CD4-positive, alpha-beta T cell treated with Interferon alpha-2 for 1 hour (primary cell): ENCODE measurements at places on chromosomes 3 and 15.
A peak's percentile ranks its signal among the peaks of the same experiment; 100 is the strongest.

GRCh38 chr15:90873998-90874605, 5.7 kb downstream of the FURIN start:
- no peak for DNase-seq

DNA sequence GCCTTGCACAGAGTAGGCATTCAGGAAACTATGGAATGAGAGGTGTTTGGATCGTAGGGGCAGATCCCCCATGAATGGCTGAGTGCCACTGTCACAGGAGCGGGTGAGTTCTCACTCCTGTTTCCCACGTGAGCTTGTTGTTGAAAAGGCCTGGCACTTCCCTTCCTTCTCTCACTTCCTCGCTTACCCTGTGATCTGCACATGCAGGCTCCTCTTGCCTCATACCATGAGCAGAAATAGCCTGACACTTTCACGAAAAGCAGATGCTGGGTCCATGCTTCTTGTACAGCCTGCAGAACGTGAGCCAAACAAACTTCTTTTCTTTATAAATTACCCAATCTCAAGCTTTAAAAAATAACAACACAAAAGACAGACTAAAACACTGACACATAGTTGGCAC, 55.4 kb downstream of the AGBL1 start:
- DNase-seq, result no peak

GRCh38 chr3:2771193-2771592, 339.0 kb downstream of the IL5RA start:
- no peak for DNase-seq

- DNase-seq, result peak; percentile 48
Measured at GRCh38 chr15:29139540-29140459, 129.8 kb downstream of the NSMCE3 start.

DNA sequence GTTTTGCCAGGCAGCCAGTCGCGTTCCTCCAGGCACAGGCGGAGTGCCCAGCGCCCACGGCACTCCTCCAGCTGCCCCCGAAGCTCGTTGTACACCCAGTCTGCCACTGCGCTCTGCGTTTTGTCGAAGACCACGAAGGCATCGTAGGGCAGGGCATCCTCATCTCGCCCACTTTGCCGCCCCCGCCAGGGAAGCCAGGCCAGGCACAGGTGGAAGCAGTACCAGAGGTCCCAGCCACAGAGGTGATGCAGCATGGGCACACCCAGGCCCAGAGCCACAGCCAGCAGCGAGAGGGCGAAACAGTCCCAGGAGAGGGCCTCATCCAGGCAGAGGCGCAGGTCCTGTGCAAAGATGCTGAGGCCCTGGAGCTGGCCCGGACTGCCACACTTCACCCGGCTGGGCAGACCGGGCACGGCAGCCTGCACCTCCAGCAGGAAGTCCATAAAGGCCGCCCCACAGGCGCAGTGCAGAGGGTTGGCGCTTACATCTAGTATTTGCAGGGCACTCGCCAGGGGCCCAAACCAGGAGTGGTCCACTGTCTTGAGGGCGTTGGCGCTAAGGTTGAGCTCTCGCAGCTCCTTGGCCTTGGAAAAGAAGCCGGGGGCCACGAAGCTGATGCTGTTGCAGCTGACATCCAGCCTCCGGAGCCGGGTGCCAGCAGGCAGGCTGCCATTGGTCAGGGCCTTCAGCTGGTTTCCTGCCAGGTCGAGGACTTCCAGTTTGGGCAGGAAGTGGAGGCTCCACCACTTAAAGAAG, 3.7 kb downstream of the TLR9 start:
- DNase-seq, result peak; percentile 55

DNA sequence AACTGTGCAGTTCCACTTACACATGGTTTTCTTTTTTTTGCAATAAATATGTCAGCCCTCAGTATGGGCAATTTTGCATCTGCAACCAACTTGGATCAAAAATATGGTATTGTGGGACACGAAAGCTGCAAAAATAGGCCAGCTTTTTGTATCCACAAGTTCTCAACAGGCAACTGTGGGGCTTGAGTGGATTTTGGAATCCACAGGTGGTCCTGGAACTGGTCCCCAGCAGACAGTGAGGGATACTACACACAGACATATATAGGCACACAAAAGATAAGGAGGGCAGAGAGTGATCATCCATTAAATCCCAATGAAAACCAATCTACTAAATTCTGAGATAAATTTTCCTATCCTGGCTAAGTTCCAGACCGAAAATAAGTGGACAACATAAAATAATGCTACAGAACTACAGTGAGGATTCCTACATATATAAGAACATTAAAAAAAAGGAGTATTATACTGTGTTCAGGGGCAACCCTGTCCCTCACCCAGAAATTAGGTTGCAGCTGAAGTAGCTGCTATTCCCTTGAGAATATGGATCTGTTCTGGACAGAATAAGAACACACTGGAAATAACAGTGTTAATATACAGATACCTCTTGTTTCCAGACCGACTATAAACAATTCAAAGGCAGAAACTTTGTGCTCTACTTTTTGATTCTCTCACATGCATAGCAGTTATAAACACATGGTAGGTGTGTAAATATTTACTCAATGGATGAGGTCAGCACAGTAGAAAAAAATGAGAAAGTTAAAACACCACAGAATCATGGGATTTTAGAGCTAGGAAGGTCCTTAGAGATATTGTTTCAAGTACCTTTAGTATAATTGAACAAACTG, 25.4 kb downstream of the DENND4A start:
- no peak for DNase-seq

DNA sequence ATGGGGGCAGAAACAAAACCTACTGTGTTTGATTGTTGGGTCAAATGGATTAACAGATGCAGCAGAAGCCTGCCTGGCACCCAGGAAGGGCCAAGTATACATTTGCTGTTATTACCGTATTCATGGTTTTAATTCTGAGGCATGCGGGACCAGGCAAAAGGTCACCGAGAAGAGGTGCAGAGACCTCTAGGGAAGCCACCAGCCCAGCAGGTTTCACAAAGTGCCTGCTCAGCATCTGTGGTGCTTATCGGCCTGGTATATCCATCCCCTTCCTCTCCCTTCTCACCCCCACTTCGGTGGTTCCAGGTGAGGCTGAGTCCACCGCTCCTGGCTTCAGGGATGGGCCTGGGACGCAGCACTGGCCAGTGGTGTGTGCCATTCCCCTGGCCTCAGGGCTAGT, 13.1 kb downstream of the TPRA1 start:
- no peak for DNase-seq

DNA sequence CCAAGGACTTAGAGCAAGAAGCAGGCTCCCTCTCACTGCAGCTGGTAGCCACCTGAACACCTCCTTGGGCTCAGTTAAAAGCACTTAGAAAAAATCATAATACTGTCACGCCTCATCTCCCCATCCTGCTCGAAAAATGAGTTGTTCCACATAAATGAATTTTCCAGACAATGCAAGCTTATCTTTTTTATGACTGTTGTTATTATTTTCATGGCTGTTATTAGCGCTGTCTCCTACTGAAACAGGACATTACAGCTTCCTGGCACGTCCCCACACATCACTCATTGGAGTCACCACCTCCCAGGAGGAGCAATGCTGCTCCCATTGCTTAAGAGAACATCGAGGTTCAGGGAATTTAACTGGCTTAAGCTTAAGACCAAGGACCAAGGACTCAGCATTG, 26.5 kb downstream of the CCDC33 start:
- DNase-seq, result no peak

DNA sequence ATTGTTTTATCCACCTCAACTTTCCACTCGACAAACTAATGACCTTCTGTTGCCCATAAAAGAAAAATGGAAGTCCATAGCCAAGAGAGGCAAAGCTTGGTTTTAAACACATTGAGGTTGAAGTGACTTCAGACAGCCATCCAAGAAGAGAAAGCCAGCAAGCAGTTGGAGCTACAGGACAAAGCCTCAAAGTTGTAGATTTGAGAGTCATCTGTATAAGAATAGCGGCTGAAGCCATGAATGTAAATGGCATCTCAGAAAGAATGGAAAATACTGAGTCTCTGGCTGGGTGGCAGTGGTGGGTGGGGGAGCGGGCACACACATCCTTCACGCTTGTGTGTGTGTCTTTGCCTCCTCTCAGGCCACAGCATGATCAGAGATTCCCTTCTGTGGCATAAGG, 124.1 kb upstream of the CHRM5 start:
- no peak for DNase-seq

DNA sequence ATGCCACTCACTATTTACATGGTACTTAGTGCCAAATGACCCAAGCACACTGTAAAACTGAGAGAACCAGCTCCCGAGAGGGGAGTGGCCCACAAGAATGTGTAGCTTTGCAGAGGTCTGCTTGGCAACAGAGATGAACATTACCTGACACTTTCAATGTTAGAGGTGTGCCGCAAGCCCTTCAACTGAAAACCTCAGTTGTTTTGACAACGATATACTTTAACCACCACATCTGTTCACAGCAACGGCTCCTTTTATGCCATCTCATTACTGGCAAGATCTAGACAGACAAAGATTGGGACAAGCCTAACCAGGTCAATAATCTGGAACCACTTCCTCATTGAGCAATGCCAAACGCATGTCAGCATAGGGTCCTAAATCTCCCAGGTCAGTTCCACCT, 23.7 kb downstream of the NEK10 start:
- peak; percentile 34 for DNase-seq

DNA sequence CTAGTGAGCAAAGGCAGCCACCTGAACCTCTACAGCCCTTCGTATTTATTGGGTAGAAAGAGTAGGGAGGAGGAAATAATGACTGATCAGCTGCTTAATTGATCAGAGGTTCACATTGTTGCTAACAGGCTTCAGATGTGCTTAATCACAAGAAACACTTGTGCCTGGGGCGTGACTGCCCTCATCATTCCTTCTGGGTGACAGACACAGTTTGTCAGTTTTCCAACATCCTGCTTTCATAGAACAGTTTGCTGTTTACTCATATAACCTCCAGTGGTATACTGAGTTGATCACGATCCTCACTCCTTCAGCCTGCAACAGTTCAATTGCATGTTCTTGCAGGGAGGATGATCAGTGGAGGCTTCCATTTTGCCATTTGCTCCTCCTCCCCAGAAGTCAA, 13.6 kb upstream of the CASR start:
- DNase-seq, result no peak

GRCh38 chr15:89792106-89792805, 16.1 kb downstream of the MESP2 start:
- DNase-seq, result no peak

DNA sequence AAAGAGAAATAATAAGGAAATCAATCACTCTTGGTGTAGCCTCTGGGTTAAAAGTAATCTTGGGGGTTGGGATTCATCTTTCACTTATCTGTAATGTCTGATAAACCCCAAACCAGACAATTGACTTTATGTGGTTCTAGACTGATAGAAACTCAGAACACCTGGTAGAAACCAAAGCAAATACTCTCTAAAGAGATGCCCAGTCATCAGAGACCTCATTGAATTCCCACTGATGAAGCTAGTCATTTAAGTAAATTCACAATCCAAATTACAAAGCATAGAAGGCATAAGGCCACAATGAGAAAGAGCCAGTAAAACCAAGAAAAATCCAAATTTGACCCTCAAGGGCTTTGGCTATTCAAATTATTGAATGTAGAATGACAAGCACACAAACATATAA, 250.6 kb downstream of the MBNL1 start:
- DNase-seq, result no peak

DNA sequence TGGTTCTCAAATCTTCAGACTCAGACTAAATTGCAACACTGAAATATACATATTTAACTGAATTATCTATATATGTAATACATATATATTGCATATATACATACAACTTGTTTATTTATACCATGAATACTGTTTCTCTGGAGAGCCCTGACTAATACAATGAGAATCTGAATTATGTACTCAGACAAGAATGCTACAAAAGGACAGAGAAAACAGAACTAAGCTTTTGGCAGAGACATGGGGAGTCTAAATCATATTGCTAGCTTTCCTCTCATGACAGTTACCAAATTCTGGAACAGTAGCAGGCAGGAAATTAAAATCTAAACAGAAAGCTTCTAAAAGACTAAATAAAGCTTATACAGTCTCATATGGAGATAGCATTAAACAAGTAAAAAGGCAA, 142.4 kb upstream of the KCNMB2 start:
- DNase-seq, result no peak
